ENCODE measurements at places on chromosomes 11 and 22.

DNA sequence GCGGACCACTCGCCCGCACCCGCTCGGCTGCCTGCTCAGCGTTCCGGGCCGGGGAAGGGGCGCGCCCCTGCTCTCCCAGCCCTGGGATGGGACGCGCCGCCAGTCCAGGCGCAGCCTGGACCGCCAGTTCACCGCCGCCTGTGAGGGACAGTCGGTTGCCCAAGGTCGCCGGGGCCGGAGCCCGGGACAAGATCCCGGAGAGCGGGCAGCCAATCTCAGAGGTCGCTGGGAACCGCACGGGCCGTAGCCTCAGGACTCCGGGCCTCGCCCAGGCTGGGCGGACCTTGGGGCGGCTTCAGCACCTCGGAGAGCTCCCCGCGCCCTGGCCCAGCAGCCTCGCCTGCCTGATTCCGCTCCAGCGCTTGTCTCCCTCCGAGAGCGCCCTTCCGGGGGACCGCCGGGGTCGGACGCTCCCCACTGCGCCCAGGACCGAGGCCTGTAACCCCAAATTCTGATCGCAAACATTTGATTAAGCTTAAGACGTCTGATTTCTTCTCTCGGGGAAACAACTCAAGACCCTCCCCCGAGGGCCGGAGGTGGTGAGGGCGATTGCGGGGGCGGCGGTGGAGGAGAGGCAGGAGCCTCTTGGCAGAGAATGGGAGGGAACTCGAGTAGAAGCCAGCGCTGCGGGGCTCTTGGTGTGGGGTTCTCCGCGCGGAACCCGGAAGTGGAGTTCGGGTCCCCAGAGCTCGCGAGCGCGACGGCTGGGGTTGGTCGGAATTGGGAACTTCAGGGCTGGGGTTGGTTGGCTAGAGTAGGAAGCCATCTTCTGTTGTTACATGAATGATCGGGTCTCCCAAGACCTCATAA lies 1.1 kb upstream of the CHRM4 start:
- no peak for DNase-seq

DNA sequence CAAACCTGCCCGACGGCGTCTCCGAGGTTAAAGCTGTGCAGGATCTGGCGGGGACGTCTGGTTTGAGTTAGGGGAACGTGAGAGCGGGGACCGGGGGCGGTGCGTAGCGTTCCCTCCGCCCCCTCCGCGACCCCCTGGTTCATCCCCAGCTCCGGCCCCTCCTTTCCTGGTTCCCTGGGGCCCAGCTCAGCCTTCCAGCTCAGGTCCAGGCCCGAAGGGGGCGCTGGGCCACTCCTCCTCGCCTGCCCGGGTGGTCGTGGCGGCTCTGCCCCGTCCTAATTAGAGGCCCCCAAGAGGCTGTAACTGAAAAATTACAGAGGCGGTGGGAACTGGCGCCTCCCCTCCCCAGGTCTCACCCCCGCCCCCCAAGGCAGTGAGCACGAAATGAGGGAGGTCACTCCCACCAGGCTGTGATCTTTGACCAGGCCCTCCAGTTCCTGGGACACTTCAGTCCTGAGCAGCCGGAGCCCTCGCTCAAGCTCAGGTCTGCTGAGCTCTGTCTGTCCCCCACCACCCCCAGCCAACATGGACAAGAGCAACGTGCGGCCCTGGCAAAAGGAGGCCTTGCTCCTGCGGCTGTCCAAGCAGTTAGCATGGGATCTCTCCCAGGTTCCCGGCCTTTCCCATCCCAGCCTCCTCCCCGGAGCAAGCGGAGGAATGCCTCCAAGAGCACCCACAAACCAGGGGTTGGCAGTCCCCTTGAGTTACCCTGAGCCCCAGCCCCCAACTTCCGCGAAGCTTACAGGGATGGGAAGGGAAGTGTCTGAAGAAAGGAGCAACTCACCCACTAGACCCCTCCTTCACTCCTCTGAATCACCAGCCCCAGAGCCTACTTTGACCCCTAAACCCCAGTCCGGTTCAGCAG lies 3.3 kb downstream of the CD248 start:
- no peak for DNase-seq

- no peak for DNase-seq
Measured at GRCh38 chr11:67500831-67501715, 4.1 kb downstream of the PITPNM1 start.

- no peak for DNase-seq
Measured at GRCh38 chr11:44831605-44832394, 105.0 kb downstream of the TSPAN18 start.

DNA sequence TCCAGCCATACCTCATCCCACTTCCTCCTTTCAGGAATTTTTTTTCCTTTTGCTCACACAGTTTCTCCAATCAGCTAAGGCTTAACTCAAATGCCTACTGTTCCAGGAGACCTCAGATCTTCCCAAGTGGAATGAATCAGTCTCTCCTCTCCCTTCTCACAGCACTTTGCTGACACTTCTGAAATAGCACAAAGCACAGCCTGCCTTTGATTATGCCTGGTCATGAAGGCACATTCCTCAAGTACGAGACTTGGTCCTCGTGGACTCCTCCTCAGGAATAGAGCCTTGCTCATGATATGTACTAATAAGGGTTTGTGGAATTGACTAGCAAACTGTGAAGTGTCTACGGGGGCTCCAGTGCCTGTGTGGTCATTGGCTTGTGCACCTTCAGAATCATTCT lies 176.7 kb upstream of the TENM4 start:
- DNase-seq, result no peak

DNA sequence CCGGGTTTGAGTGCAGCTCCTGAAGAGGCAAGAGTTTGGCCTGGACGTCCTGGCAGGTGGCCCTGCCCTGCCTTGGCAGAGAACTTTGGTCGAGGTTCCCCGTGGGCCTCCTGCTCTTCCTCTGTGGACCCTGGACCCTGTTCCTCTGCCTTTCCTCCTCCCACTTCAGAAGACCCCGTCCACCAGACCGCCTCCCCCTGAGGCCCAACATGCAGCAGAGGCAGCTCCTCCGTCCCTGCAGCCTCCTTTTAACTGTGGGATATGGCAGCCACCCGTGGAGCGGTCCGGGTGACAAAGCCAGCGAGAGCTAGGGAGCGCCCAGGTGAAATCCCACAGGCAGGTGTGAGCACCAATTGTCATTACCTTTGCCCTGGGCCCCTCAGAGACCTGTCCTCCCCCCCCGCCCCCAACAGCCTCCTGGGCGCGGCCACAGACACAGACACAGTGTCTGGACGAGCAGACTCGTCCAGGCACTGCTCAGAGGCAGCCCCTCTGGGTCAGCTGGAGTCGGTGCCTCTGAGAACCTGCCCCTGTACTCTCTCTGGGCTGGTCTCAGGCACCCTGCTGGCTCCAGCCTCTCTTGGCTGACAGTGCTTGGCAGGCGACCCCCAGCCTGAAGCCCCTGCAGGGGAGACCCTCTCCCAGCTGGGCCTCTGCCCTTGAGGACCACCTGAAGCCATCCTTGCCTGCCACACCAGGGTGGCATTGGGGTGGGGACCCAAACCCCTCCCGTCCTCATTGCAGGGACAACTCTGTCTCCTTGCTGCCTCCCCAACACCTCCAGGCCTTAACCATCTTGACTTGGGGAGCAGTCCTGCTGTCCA lies 4.1 kb upstream of the PTDSS2 start:
- DNase-seq, result no peak

- DNase-seq, result no peak
Measured at GRCh38 chr11:1342946-1343345, 33.5 kb upstream of the TOLLIP start.

- DNase-seq, result no peak
Measured at GRCh38 chr11:105100206-105100605, 39.4 kb downstream of the CARD18 start.

DNA sequence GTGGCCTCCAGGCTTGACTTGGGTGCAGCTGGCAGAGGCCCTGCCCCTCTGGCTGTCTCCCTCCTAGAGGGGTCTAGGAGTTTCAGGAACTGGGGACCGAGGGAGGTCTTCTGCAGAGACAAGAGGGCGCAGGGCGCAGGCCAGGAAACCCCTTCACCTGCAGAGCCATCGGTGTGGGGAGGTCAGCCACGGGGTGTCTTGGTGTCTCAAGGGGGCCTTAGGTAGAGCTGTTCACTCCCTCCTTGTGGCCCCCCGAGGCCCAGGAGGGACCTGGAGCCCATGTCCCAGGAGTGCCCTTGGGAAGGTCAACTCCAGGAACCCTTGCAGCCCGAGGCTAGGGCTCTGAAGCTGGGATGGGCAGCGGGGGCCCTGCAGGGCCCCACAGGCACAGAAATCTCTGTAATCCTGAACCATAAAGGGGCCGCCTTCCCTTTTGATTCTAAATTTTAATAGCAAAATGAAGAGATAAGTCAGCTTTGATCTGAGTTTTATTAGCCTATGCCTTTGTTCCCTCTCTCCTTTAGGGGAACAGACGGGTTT lies 31.4 kb upstream of the TH start:
- no peak for DNase-seq

DNA sequence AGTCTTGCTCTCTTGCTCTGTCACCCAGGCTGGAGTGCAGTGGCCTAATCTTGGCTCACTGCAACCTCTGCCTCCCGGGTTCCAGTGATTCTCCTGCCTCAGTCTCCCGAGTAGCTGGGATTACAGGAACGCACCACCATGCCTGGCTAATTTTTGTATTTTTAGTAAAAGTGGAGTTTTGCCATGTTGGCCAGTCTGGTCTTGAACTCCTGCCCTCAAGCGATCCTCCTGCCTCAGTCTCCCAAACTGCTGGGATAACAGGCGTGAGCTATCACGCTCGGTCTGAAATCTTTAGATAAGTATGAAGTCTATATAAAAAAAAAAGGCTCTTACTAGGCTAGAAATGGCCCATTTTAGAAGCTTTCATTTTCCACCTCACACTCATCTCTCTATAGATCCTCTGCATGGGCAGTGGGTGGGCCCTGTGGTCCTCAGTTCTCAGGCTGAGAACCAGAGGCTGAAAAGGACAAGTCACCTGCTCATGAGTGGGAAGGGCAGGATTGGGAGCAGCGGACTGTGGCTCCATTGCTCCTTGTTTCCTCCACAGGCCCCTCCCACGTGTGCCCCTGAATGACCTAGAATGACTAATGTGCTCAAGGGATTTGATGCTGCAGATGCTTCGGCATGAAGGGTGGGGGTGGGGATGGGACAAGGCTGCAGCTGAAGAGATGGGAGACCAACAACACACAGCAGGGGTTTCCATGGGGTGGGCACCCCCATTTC lies 19.8 kb upstream of the PRAME start:
- DNase-seq, result no peak

DNA sequence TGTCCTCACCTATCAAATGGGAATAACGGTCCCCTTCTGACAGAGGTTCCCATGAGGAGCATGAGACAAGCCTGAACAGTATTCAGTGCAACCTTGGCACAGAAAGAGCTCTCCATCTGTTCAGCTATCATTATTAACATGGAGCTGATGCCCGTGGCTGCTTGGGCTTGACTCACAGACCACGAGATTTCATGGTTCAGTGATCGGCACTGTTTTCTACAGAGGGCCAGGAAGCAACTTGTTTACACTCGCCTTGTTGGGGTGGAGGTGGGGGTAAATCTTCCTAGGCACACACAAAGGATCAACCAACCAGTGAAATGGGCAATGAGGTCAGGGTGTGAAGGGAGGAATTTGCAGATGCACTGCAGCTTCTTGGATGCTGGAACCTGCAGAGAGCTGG lies 88.2 kb downstream of the CWC15 start:
- peak; percentile 81 for DNase-seq
